MG63 (cell line): ENCODE measurements at places on chromosomes 11 and 22.

DNA sequence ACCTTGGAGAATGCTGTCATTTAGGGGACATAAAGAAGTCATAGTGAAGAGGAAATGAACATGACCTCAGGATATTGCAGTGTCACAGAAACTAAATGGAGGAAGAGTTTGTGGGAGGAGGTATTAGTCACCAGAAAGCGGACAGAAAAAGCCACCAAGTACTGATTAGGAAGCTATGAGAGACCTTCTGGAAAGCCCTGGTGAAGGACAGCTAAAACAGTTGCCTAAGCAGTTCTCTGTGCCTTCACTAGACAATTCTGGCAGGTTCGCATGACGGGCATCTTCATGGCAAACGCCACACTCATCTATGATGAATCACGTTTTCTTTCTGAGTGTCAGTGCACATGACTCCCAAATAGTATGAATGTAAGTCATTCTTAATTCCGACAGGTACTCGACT lies 325.8 kb downstream of the C11orf87 start:
- no peak for DNase-seq

DNA sequence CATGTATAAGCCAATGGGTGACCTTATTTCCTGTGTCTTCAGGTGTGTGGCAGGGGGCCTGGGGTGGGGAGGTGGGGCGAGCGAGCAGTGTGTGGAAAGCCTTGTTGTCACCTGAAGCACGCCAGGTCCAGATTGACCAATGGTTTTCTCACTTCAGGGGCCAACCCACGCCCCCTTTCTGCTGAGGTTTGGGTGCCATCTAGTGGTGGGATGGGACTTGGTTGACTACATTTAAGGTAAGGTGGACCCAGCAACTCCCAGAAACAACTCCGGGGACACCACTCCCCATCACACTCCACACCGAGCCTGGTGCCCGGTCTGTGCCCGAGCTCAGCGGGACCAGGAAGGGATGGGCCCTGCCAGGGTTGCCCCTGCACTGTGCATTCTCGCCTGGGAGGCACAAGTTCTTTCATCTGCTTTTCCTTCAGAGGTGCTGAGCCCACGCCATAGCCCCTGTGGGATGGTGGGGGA lies 40.0 kb downstream of the TPCN2 start:
- DNase-seq, result peak; percentile 56

DNA sequence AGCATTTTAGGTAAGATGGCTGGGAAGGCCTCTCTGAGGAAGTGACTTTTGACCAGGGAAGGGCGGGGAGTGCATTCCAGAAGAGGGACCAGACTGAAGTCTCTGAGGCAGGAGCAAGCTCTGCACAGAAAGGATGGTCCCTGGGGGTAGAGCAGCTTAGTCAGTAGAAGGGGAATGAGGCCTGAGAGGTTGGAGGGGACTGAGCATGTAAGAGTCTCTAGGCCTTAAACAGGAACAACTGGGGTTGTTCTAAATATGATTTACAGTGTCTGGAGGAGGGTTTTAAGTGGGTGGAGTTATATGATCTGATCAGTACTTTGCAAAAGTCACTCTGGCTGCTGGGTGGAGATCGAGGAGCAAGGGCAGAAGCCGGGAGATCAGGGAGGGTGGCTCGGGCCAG lies 31.7 kb upstream of the TEF start:
- no peak for DNase-seq

DNA sequence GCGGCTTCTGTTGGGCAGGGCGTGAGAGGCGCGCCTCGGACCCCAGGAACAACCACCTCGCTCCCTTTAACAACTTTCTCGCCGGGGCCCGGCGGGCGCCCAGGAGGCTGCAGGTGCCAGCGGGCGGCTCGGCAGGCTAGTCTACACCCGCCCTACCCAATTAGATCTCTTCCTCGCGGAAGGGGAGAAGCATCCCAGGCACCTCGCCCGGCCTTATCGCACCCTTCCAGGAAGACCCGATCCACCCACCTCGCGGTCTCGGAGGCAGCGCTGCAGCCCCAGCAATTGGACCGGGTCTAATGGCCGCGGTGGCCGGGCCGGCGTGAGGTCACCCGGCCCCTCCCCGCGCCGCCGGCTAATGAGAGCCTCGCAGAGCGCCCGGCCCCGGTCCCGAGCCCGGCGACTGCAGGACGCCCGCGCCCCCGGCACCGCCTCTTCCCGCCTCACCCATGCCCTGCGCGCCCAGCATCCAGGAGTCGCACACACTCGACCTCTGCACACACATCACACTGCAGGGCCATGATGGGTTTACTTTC lies at the start of gene PLAAT3:
Gene PLAAT3 (minus strand): TSS at position 298 of the 536 bp plus-strand sequence. CDS start 419 bp downstream, outside the sequence.
- DNase-seq, result peak; percentile 77

DNA sequence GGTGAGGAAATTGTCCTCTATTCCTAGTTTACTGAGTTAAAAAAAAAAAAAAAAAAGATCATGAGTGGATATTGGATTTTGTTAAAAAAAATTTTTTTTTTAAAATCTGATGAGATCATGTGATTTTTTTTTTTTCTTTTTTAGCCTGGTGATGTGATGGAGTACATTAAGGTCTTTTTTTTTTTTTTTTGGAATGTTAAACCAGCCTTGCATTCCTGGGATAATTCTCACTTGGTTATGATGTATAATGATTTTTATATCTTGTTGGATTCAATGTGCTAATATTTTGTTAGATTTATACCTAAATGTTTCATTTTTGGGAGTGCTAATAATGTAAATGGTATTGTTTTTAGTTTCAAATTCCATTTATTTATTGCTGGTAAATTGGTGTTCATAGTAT lies 43.3 kb downstream of the DDX10 start:
- DNase-seq, result no peak

GRCh38 chr11:119087747-119088241 lies 3.1 kb downstream of the HMBS start:
- no peak for DNase-seq

GRCh38 chr22:38271927-38272372 lies 860 bp downstream of the TMEM184B start:
- no peak for DNase-seq

DNA sequence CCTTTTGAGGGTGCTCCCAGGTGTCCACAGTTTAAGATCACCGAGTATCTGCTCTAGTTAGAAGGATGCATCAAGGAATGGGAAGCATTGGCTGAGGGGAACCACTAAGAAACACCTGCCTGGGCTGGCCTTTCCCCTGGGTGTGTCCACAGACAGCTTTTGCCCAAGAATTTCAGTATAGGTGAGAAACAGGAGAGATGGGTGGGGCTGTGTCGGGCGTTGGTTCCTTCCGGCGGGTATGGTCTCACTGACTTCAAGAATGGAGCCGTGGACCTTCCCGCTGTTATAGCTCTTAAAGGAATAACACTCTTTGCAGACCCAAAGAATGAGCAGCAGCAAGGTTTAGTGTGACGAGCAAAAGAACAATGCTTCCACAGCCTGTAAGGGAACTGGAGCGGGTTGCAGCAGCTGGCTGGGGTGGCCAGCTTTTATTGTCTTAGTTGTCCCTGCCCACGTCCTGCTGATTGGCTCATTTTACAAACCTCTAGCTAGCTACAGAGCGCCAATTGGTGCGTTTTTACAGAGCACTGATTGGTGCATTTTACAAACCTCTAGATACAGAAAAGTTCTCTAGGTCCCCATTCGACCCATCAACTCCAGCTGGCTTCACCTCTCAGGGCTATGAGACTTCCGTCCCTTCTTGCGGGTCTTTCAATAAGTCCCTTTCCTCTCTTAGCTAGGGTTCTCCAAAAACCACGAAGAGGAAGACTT lies 2.4 kb downstream of the FADS1 start:
- DNase-seq, result peak; percentile 14

DNA sequence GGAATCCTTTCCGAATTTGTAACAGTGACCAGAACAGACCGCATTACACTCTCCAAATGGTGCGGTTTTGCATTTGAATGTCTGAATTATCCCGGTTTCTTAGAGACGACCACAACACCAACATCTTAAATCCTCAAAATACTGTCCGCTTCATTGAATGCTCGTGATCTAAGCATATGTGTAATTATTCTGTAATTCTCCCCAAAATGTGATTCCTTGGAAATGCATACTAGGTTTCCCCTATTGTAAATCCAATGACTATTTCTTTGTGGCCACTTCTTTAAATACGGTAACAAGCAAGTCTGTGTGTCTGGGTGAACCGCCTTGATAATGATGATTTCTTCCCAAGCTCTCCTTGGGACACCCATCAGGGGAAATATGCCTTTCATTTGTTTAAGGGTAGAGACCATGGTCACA lies 87.3 kb upstream of the DBX1 start:
- DNase-seq, result no peak

- no peak for DNase-seq
Observed at GRCh38 chr11:63961608-63962412, 12.6 kb upstream of the COX8A start.

GRCh38 chr22:33919391-33920196 lies 682 bp downstream of the LARGE1 start:
- DNase-seq, result no peak

- DNase-seq, result no peak
Observed at GRCh38 chr11:46472662-46472994, 81.1 kb upstream of the CHRM4 start.

- no peak for DNase-seq
Observed at GRCh38 chr22:17258788-17259148, 39.5 kb upstream of the ADA2 start.

- DNase-seq, result peak; percentile 1
Observed at GRCh38 chr11:2383852-2384804, 7.0 kb downstream of the CD81 start.

- no peak for DNase-seq
Observed at GRCh38 chr11:85724748-85725465, 38.9 kb upstream of the CCDC89 start.

DNA sequence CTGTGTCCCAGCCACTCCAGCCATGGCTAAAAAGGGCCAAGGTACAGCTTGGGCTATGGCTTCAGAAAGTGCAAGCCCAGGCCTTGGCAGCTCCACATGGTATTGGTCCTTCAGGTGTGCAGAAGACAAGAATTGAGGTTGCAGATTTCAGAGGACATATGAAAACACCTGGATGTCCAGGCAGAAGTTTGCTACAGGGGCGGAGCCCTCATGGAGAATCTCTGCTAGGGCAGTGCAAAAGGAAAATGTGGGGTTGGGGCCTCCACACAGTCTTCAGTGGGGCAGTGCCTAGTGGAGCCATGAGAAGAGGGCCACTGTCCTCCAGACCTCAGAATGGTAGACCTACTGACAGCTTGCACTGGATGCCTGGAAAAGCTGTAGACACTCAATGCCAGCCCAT lies 1074.1 kb downstream of the JRKL start:
- no peak for DNase-seq

GRCh38 chr22:23119494-23120414 lies 22.0 kb downstream of the RSPH14 start:
- no peak for DNase-seq

DNA sequence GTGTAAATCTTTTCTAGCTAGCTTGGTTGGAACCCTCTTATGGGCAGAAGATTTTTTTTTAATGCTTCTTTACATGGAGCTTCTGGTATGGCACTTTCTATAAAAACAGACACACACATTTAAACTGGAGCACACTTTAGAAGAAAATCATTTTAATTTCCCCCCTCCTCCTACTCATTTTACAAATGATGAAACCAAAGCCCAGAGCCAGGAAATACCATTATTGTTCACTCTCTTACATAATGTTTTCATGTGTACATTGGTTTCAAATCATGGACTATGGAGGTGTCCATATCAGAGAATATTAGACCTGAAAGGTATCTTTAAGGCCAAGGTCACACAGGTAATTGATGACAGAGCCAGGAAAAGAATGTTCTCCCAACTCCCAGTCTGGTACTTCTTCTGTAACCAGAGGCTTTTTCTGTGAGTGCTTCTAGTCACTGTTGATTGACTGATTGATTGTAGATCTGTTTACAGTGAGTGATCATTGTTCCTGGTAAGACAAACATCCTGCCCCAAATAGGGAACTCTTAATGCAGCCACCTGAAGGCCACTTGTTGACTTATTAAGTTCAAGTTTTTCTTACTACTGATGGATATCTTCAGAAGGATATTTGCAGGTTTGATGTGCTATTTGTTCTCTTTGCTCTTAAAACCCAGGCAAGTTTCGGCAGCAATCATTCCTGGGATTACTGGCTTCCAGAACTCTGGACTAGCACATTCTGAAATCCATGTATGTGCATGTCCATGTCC lies 26.8 kb upstream of the ME3 start:
- DNase-seq, result no peak

GRCh38 chr22:23514322-23515038 lies 65.6 kb downstream of the IGLL1 start:
- no peak for DNase-seq

DNA sequence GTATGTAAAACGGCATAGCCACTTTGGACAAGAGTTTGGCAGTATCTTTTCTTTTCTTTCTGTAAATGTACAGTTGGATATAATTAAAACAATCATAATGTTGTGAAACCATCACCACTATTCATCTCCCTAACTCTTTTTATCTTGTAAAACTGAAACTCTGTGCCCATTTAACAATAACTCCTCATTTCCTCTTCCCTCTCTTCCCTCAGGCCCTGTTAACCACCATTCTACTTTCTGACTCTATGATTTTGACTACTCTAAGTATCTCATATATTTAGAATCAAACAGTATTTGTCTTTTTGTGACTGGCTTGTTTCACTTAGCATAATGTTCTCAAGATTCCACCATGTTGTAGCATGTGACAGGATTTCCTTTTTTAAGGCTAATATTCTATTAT lies 10.2 kb downstream of the SCUBE2 start:
- no peak for DNase-seq

DNA sequence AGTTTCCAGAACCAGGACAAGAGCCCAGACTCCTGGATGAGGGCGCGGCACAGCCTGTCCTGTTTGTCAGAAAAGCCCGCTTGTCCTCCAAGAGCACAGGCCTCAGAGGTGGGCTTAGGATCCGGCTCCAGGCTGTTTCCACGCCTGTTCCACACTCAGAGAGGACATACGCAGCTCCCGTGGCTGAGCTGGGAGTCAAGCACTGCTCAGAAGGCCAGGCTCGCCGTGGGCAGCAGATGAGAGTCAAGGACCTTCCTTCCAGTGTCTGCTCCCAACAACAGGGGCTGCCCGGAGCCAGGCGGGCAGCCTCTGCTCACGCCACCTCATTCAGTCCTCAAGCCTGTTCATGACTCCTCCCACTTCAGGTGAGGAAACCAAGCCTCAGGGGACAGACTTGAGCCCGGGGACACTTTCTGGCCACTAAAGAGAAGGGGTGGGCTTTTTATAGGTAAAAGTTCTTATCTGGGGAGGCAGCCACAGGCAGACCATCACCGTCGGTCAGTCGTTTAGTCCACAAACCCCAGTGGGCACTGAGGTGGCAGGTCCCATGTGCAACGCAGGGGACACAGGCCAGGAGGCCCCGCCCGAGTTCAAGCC lies 3.8 kb downstream of the CYB5R3 start:
- no peak for DNase-seq
